ENCODE measurements at places on chromosomes 3 and 15. TPM values are rescaled to one million over a fixed set of nuclear protein-coding genes. Genes with fewer than 3 reads are reported as not detected.

The STRIT1 gene
- not detected for total RNA-seq

DNA sequence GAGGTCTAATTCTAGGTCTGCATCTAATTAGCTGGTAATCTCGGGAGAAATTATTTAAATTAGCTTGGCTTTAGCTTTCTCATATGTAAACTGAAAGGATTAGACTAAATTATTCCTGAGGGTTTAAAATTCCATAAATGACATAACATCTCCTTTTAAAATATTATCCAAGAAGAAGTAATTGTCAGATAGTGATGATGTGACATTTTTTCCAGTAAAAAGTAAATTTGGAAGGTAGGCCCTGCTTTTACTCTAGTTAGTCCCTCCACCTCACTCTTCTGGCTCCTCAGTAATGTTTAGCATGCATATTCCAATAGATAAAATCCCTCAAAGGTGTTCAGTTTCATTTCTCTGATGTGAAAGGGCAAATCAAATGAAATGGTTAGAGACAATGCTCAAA is 215.7 kb downstream of the FHIT start:
- no peaks in the 10 kb centered on the region for H3K4me1 ChIP-seq
- H3K36me3 ChIP-seq = no peaks in the 10 kb centered on the region
- no peak overlapping the region for H3K27ac ChIP-seq
- no peaks in the 10 kb centered on the region for H3K27me3 ChIP-seq

GRCh38 chr3:150020527-150020926 is 49.8 kb upstream of the PFN2 start:
- no peaks in the 10 kb centered on the region for H3K4me1 ChIP-seq
- no peak overlapping the region for H3K4me3 ChIP-seq
- peaks cover 10% of the 10 kb centered on the region for H3K27me3 ChIP-seq
- no peak for DNase-seq

DNA sequence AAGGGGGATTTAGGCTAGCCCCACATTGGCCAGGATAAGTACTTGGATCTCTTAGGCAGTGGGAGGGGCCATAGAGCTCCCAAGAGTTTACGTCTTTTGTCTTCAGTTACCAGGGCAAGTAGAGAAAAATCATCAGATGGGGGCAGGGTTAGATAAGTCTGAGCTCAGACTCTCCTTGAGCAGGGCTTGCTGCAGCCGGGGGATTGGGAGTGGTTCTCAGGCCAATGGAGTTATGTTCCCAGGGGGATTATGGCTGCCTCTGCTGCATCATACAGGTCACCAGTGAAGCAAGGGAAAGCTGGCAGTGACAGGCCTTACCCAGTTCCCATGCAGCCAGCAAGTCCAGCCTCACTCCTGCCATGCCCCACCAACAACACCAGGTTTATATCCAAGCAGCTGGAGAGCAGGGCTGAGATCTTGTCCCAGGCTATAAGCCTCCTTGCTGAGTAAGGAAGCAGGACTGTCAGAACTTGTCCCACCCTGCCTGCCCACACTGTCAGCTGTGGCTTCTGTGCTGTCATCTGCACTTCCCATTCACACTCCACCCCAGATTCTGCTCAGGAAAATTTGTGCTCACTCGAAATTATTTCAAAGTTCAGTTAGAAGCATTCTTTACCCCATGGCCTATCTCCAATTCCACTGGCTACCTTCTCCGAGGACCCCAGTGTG is 215.3 kb downstream of the FAM43A start:
- H3K36me3 ChIP-seq = no peaks in the 10 kb centered on the region
- H3K4me3 ChIP-seq = no peak overlapping the region
- H3K27ac ChIP-seq = no peak overlapping the region
- no peak for DNase-seq

- no peak overlapping the region for H3K4me3 ChIP-seq
- H3K27ac ChIP-seq = no peak overlapping the region
- H3K27me3 ChIP-seq = no peaks in the 10 kb centered on the region
- no peaks in the 10 kb centered on the region for H3K36me3 ChIP-seq
Observed at GRCh38 chr3:127031845-127032244, 48.9 kb downstream of the PLXNA1 start.

- H3K27ac ChIP-seq = no peak overlapping the region
- no peaks in the 10 kb centered on the region for H3K4me1 ChIP-seq
- no peaks in the 10 kb centered on the region for H3K27me3 ChIP-seq
Observed at GRCh38 chr3:176906046-176906905, 291.0 kb downstream of the TBL1XR1 start.

- H3K27ac ChIP-seq = no peak overlapping the region
- H3K4me3 ChIP-seq = no peak overlapping the region
- H3K27me3 ChIP-seq = no peaks in the 10 kb centered on the region
- peaks cover 54% of the 10 kb centered on the region for H3K36me3 ChIP-seq
- H3K4me1 ChIP-seq = no peaks in the 10 kb centered on the region
Observed at GRCh38 chr3:108565506-108565905, 23.7 kb downstream of the CIP2A start.

DNA sequence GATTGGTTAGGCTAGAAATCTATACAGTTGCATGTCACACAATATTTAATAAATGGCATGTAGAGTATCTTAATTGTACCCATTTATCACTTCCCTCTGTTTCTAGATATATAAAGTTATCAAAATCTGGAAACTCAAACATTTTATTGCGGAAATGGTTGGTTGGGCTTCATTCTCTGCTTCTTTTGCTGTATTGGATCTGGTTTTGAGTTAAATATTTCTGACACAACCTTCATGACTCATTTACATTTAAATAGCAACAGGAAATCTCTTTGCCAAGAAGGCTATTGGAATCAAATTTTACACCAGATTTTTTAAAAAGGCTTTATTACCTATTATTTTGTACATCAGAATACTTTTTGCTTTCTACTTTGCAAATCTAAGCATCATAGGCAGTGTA is 153.8 kb downstream of the EBLN2 start:
- no peaks in the 10 kb centered on the region for H3K4me1 ChIP-seq
- H3K4me3 ChIP-seq = no peak overlapping the region
- no peaks in the 10 kb centered on the region for H3K36me3 ChIP-seq
- no peak for DNase-seq

- H3K27me3 ChIP-seq = peaks cover 28% of the 10 kb centered on the region
- no peaks in the 10 kb centered on the region for H3K36me3 ChIP-seq
- H3K4me3 ChIP-seq = no peak overlapping the region
- no peak overlapping the region for H3K27ac ChIP-seq
Observed at GRCh38 chr3:24519368-24520100, 24.9 kb upstream of the THRB start.

Measured in activated CD8-positive, alpha-beta T cell treated with anti-CD3 and anti-CD28 coated beads, Interleukin-2, amount 10 ng/mL, durations not matched to agents 7 days and 5 days (primary cell).